H54 (cell line): ENCODE measurements at places on chromosomes 2 and 18.

GRCh38 chr18:3725115-3725514 is 275.1 kb downstream of the TGIF1 start:
- DNase-seq = no peak

- DNase-seq = no peak
Measured at GRCh38 chr2:102437122-102437521, 14.2 kb downstream of the IL18RAP start.

- DNase-seq = peak; percentile 26
Measured at GRCh38 chr2:75053484-75054112, 95.2 kb downstream of the POLE4 start.

- no peak for DNase-seq
Measured at GRCh38 chr2:232681527-232681926, 15.6 kb upstream of the GIGYF2 start.

DNA sequence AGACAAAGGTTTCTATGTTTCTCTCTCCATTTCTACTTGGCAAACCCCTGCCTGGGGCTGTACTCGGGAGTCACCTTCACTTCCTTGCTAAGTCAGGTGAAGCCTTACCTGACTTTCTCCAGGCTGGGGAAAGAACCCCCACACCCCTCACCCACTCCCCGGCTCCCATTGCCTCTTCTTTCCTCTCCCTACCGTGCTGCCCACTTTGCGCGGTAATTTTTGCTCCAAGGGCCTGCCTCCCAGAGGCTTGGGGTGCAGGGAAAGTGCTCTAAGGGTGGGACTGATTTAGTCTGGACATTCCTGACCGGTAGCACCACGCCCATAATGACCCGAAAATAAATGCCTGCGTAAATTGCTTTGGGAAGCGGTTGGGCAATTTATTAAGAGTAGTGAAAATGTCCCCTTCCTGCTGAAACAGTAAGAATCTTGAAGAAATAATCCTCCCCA is 49.1 kb upstream of the ATP6V1B1 start:
- no peak for DNase-seq

DNA sequence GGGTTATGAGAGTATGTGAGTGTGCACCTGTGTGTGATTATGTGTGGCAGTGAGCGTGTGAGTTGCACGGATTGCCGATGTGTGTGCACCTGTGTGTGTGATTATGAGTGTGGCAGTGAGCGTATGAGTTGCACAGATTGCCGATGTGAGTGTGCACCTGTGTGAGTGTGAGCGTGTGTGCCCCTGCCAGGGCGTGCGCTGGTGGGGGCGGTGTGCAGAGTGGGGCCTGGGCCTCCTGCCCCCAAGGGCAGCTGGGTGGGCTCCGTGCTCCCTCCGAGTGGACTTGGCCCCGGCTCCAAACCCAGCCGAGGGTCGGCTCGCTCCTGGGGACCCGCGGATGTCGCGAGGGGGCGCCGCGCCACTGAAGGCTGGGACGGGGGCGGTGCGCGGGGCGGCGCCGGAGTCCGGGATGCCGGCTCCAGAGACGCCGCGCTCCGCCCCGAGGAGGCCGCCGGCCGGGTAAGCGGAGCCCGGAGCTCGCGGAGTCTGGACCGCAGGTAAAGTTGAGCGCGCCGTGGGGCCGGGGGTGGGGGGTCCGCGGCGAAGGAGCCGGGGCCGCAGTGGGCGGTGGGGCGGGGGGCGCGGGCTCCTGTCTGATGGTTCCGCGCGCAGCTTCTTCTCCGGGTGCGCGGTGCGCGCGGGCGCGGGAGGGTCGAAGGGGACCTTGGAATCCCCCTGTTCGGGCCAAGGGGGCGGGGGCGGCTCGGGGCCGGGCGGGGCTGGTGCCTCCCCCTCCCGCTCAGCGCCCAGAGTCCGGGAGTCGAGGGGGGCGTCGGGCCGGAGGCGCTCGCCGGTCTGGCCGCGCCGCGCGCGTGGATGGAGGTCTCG is at the start of gene KCNG2:
Gene KCNG2 (plus strand): TSS at position 421 of the 828 bp plus-strand sequence. CDS start 65,730 bp downstream, outside the sequence.
- DNase-seq = no peak

GRCh38 chr2:170772295-170772694 is 2.1 kb downstream of the ERICH2 start:
- DNase-seq = no peak

- DNase-seq = no peak
Measured at GRCh38 chr2:19845323-19845920, 56.4 kb downstream of the TTC32 start.

- no peak for DNase-seq
Measured at GRCh38 chr2:231246171-231246842, 47.9 kb downstream of the ARMC9 start.

GRCh38 chr2:231547315-231548110 is 17.3 kb upstream of the NMUR1 start:
- DNase-seq = no peak

DNA sequence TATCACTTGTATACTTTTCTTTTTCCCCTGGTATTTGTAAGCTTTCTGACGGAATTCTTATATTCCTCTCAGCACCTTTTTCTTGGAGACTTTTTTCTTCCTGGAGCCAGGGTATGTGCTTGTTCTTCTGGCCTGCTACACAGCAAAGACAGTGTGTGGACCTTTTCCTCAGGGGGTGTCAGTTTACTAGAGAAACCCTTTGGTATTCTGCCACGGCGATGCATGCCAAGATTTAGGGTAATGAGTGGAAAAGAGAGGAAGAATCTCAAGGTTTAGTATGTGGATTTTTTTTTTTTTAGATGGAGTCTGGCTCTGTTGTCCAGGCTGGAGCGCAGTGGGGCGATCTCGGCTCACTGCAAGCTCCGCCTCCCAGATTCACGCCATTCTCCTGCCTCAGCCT is 152.2 kb downstream of the PHLPP1 start:
- DNase-seq = no peak

DNA sequence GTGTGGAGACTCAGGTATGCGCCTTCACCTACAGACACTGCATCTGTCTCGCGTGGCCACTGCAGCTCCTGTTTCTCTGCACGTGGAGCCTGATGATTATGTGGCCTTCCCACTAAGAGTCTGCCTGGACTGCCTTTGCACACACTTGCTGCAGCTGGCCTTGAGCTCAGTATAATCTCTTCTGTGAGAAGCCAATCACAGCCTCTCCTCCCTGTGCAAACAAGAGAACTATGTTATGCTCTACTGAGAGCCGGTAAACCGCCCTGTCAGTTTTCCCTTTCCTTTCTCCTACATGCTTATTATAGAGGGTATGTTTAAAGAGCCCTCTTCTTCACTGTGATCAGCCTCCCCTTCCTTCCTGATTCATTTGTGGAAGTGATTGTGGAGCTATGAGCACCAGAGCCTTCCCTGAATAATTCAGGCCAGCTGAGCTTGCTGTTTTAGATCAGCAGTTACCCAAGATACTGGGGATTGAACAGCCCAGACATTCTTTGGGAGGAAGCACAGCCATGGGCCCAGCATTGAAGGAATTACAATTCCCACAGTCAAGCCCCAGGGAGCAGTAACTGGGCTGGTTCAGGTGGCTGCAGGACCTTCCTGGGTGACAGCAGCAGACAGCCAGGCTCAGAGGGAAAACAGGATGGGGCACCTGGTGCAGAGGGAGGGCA is 3.7 kb upstream of the TGFA start:
- DNase-seq = no peak

DNA sequence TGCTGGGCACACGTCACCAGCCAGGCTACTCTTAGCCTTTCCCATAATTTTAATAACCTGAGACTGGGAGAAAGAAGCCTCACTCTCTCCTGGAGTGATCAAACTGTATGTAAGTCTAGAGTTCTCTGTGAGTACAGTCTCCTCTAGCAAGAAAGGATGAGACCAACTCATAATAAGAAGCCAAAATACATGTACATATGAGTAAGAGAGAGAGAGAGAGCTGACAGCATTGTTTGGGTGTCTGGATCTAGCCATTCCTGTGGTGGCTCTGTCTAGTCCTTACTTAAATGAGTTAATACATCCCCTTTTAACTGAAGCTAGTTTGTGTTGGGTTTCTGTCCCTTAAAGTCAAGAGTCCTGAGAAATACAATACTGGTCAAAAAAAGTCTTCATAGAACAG is 26.0 kb upstream of the ANXA4 start:
- DNase-seq = no peak

DNA sequence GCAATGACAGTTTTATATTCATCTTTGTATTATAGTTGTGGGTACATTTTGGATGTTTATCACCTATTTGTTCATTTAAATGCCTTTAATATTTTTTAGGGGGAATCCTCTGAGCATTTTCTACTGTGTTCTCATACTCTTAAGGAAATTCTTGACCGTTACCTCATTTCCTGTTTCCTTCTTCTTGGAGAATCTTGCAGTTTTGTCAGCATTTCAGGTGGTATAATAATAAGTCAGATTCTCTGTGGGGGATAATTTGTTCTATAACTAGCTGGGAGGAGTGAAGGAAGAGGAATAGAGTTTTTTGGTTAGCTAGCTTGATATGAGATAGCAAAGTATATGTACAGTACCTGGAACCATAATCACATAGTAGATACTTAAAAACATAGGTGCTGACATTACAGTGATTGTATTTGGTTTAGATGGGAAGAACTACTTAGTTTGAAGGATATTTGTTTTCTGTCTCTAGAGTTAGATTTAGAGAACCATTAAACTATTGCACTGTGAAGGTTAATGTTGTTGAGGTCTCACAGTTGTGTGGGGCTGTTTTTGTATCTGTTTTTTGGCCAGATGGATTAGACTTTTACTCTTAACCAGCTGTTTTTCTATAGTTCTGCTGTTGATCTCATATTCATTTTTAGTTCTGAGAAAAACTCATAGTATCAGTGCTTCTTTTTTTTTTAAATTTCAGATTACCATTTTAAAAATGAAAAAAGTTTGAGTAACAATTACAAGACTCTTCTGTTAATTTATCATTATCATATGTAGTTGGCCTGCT is 14.2 kb downstream of the MTX2 start:
- no peak for DNase-seq

- DNase-seq = no peak
Measured at GRCh38 chr2:121128741-121129659, 156.0 kb downstream of the TFCP2L1 start.

DNA sequence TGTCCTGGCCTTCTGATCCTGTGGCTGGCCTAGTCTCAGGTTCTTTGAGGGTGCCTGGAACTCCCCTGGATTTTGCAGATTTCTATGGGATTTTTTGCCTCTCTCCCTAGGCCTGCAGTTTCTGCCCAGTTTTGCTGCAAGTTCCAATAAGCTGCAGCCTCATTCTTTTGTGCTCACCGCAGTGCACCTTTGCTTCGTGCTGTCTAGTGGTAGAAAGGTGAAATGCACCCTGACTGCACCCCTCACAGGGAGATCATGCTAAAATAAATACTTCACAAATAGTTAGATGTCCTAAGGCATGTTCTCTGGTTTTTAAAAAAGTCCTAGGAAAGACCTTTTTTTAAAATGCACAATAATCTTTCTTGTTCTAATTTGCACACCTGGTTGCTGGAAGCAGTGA is 72.5 kb downstream of the GNAL start:
- no peak for DNase-seq

- DNase-seq = no peak
Measured at GRCh38 chr2:52919673-52920072, 847.9 kb upstream of the CHAC2 start.

- no peak for DNase-seq
Measured at GRCh38 chr18:63297687-63298399, 21.7 kb downstream of the BCL2 start.
